Stomach (tissue), 19 donors: ENCODE measurements at places on chromosomes 3 and 15.

DNA sequence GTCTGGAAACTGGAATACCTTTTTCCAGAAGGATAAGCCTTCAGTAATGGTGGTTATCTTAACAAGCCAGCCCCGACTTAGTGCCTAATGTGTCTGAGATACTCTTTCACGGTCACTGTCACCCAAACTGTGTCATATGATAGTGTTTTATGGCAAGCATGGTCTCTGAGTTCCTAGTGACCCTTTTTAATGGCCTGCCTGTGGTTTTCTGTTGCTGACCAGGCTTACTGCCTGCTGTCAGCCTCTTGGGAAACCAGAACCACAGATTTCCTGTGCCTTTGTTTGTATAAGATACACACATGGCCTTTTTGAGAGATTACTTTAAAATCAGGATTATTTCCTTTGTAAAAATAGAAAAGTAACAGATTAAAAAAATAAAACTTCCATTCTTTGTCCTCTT lies 22.4 kb downstream of the HPS3 start:
- DNase-seq = no peak

- DNase-seq = peak; percentile 74
These were observed 6.7 kb downstream of the TNFSF10 start for GRCh38 chr3:172516318-172517214.

DNA sequence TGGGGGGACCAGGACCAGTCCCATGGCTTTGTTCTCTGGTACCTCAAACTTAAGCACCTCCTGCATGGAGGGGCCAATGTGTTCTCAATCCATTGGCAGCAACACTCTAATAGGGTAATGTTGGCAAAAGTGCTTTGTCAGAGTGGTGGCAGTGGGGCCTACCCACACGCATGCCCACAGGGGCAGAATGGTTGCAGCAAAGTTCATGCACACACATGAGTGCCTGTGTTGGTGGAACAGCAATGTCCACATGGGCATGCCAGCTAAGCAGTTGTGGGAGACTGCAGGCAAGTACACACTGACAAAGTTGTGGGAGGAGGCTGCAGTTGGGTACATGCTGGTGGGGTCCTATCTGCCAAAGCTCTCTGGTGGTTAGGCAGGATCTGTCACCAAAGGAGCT lies 645.2 kb downstream of the ZNF385D start:
- DNase-seq = no peak

DNA sequence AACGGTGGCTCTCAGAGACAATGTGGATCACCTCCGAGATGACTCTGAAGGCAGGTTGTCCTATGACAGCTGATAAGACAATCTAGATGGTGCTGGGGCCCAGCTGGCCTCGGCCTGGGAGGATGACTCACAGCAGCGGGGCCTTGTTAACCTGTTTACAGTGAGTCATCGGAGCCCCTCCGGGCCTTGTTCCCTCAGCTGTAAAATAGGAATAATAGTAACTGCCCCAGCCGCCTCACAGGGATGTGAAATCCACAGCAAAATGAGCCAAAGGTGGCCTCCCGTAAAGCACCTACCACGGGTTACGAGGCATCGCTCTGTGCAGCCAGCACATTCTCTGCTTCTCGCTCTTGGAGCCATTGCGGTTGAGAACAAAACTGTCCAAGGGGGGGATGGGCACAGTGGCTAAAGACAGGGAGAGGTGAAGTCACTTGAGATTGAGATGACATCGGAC lies 88.6 kb upstream of the RASGRF1 start:
- DNase-seq = no peak

- DNase-seq = no peak
These were observed 15.1 kb downstream of the EIF1B start for GRCh38 chr3:40324621-40325020.

GRCh38 chr3:4809922-4810321 lies 169.3 kb upstream of the BHLHE40 start:
- DNase-seq = no peak

DNA sequence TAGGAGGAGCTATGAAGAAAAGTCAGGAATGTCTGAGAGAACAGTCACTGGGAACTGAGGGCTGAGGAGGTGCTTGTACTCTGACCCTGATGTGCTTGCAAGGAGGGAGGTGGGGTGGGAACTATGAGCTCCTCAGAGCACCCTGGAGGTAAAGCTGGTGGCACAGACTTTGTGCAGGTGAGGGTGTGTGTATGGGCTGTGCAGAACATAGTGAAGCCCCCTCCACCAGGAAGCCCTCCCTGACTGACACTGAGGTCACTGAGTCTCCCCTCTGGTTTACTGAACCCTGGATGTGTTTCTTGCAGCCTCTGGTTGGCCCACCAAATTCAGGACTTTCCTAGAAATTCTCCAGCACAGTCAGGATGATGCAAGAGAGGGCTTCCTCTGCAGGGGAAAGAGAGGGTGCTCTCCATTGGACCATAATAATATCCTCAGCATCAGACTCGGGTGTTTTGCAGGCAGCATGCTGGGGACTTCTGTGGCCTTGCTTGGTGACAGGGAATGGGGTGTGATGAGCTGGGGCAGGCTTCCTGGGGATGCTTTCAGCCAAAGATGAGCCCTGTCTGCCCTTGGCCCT lies 1.5 kb upstream of the ISLR start:
- no peak for DNase-seq

- DNase-seq = no peak
These were observed 24.2 kb upstream of the ZPLD1 start for GRCh38 chr3:102410616-102411015.

GRCh38 chr3:131794766-131795388 lies 239.9 kb downstream of the CPNE4 start:
- peak; percentile 76 for DNase-seq

DNA sequence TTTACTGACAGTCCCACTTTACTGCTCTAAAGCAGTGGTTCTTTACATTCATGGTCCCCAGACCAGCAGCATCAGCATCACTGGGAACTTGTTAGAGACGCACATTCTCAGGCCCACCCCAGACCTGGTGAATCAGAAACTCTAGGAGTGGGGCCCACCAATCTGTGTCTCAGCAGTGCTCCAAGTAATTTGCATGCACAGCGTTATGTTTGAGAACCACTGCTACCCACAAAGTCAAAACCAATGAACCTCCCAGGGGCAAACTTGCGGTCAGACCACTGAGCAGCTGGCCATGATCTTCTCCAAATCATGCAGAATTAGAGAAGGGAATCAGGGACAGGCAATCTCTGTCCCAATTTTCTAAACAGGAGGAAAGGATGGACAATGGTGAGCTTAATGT lies 58.5 kb downstream of the ST8SIA2 start:
- no peak for DNase-seq

DNA sequence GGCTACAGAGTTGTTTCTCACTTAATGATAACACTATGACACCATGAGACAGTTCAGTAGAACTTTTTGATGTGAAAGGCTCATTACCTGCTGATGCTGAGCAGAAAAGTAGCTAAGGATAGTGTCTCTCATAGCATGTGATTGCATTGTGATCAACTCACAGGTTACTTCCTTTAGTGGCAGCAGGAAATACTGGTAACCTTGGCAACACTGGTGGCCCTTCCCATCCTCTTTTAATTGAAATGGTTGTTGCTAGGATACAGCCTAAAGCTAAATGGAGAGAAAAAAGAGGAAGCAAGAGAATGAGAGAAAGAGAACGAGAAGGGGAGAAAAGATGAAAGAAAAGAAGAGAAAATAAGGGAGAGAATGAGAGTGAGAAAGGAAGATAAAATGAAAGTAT lies 204.7 kb upstream of the GAP43 start:
- DNase-seq = no peak

- no peak for DNase-seq
These were observed 528 bp upstream of the NIT2 start for GRCh38 chr3:100333970-100334487.

DNA sequence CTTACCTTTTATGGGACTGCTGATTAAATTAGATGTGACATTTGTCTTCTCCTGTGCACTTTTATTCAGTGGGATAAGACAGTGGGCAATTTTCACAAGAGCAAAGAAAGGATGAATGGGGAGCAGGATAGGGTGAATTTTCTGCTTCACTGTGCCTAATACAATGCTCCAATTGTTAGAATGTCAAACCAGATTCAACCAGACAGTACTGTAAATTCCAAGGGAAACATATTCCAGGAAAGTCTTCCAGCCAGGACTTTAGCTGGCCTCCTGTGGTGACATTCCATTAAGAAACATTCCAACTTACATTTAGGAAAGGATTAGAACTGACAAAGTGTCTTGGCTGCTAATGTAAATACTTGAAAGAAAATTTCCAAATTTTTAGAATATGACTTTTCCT lies 100.1 kb upstream of the PROK2 start:
- DNase-seq = peak; percentile 38

DNA sequence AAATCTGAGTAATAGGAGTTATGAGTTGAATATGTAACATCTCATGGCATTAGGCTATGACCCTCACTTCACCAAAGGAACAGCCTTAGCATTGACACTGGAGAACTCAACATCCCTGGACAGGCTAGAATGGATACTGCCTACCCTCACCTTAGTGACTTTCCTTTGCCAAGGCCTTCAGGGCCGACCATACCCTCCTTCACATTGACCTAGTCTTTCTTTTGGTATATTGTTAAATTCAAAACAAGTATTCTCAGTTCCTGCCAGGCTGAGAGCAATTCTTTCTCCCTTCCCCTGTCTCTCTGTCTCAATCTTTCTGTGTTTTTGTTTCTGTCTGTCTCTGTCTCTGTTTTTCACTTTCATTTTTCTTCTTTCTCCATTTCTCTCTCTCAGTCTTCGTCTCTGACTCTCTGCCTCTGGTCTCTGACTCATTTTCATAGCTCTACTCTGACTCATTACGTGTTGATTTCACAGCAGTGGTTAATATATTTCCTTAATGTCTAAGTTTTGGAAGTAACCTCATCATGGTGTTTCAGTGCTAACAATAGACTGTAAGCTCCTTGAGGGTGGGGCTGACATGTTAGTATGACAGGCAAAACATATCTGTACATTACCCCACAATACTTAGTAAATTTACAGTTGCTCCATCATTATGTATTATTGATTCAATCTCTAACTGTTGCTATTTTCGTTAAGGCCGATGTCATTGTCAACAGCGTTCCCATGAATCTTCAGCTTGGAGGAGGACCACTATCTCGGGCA lies 32.5 kb downstream of the PARP15 start:
- no peak for DNase-seq

DNA sequence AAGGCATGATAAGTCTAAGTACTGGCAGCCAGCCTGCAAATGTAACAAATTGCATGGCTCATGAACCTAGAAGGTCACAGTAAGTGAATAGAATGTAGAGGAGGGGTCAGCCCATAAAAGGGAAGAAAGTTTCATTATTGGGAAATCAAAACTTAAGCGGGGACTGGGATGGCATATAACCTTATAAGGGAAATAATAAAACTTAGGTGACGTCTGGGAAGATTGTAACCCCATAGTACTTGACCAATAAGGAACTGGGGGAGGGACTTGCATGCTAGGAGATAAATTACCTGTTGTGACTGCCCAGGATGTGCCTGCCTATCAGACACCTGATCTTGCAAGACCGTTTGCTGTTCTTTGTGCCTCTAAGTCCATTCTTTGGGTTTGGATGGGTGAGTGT lies 28.1 kb upstream of the MCTP2 start:
- DNase-seq = no peak

- DNase-seq = no peak
These were observed 150.3 kb upstream of the STRIT1 start for GRCh38 chr3:155443815-155444214.

DNA sequence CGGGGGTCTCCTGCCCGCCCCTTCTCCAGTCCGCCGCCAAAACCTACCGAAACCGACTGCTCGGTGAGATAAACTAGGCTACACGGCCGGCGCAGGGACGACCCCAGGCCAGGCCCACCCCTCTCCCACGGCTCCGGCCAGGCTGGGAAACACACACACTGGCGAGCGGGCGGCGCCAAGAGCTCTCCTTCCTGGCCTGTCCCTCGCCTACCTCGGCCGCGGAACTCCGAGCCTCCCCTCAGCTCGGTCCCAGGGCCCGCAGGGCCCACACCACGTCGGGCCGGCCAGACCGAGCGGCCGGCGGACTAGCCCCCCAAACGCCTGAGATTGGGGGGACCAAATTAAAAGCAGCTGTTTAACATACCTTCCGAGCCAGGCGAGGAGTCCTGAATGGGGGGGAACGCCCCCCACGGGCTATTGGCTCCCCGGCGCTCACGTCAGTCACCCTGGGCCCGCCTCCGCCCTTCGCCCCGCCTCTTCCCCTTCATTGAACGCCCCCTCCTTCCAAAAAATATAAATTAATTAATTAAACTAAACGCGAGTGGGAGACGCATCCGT lies 4.0 kb upstream of the SIN3A start:
- DNase-seq = peak; percentile 91

- DNase-seq = peak; percentile 82
These were observed 67.6 kb downstream of the FNDC3B start for GRCh38 chr3:172106989-172107388.

DNA sequence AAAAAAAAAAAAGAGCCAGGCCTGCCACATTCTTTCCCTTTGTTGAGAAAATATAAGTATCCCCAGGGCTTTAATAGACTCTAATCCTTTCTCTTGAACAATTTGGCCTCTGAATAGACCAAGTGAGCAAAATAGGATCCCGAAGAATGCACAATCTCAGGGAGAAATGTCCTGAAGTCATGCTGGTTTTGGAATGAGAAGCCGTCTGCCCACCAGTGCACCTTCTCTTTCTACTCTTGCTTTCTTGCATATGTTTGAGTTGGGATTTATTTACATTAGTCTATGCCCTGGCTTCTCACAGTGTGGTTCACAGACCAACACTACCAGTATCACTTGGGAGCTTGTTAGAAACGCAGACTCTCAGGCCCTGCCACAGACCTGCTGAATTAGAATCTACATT lies 153.0 kb downstream of the ZNF621 start:
- no peak for DNase-seq

DNA sequence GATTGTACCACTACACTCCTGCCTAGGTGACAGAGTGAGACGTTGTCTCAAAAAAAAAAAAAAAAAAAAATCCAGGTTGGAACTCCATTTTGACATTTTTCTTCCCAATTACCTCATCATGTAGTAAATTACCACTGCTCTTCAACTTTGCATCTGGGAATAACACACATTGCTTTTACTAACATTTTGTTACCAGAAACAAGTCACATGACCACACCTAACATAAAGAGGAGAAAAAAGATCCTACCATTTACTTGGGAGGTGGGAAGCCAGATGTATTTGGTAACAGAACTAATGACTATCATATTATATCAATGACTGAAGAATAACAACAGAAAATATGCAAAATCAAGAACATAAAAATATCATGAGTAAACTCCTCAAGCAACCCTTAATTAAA lies 49.6 kb downstream of the ULK4 start:
- DNase-seq = no peak

GRCh38 chr3:69216981-69217380 lies 94.6 kb upstream of the LMOD3 start:
- DNase-seq = no peak

- DNase-seq = no peak
These were observed 74.2 kb downstream of the DPPA2 start for GRCh38 chr3:109242187-109242523.

DNA sequence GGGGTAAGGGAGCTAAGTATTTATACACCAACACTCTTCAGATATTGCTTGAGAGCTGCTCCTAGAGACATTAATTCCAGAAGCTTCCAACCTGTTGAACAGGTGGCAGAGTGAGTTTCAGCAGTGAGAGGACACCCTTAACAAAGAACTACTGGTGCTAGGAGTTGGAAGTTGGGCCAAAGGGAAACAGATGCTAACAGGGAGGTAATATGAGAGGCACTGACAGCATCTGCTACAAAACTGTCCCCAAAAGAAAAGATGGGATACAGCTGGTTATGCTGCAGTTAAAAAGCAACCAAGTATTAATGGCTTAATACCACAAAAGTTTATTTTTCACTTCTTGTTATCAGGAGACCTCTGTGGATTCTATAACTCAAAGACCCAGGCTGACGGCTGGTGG lies 104.5 kb upstream of the SATB1 start:
- no peak for DNase-seq

GRCh38 chr3:6250167-6250566 lies 610.7 kb upstream of the GRM7 start:
- no peak for DNase-seq
